ENCODE measurements at places on chromosomes 12 and 14. TPM values are rescaled to one million over a fixed set of nuclear protein-coding genes. Genes with fewer than 3 reads are reported as not detected.

Gene MIPOL1
- total RNA-seq, result 10.6 TPM

Gene DPY19L2
- 4.4 TPM for total RNA-seq

Gene PCED1B
- total RNA-seq, result not detected

Gene DDX23
- total RNA-seq, result 153 TPM

DNA sequence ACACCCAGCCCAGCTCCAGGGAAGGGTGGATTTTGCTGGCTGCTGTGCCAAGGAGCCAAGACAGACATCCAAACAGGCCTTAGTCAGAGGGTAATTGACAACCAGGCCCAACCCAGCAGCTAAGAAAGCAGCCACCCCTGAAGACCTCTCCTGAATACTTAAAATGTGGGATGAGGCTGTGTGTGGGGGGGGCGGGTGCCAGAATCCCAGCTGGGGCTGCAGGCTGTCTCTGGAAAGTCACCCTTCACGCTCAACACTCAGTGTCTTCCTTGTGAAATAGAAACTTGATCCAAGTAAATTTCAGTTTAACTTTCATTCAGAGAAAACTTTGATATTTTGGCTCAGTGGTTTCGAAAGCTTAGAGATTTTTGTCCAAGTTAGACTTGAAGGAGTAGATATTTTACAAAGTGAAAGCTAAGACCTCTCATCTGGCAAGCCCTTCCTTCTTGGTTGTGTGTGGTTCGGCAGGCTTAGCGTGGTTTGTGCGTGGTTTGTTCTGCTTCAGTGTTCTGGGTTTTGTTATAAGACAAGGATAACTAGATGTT lies 5.1 kb downstream of the PAPLN start:
- DNase-seq, result no peak
- peaks cover 12% of the 10 kb centered on the region for H3K4me1 ChIP-seq
- H3K27me3 ChIP-seq, result peaks cover 7% of the 10 kb centered on the region
- H3K4me3 ChIP-seq, result no peak overlapping the region

- H3K36me3 ChIP-seq, result no peaks in the 10 kb centered on the region
- no peaks in the 10 kb centered on the region for H3K27me3 ChIP-seq
- H3K4me1 ChIP-seq, result no peaks in the 10 kb centered on the region
- H3K27ac ChIP-seq, result no peak overlapping the region
- H3K4me3 ChIP-seq, result no peak overlapping the region
- no peak for DNase-seq
These were observed 220.6 kb upstream of the OR4E1 start for GRCh38 chr14:21894003-21894897.
